A549 (cell line): ENCODE measurements at places on chromosomes 5 and 9.

DNA sequence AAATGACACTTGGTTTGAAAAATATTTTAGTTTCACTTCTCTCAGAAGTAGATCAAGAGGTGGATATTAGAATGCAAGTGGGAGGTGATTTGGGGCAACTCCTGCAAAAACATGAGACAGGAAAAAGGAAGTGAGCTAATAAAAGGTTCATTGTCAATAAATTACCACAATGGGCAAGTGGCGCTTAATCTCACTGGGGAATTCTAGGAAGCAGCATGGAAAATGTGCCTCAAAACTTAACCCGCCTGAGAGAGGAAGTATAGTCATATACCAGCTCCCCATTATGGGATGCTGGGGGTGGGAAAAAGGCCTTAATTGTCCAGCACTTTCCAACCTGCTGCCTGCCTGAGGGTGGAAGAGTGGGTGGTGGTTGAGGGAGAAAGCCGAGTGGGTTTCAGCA, 204.1 kb downstream of the ELAVL2 start:
- DNase-seq: no peak

DNA sequence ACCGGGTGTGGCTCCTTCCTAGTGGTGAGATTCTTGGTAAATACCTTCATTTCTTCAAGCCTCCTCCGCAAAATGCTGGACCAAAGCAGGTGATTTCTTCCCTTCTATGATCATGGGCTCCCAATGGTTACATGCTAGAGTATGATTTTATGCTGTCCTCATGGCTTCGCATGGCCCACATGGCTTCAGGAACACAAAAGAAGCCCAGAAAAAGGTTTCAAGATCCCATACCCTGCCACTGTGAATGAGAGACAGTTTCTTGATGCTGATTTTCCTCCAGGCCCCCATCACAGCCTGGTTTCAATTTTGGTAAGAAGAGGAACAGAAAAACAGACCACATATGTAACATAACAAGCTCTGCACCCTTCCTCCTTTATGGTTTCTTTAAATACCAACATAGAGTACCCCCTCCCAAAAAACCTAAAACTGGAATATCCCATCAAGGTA, 2.4 kb upstream of the RXFP3 start:
- DNase-seq: no peak

DNA sequence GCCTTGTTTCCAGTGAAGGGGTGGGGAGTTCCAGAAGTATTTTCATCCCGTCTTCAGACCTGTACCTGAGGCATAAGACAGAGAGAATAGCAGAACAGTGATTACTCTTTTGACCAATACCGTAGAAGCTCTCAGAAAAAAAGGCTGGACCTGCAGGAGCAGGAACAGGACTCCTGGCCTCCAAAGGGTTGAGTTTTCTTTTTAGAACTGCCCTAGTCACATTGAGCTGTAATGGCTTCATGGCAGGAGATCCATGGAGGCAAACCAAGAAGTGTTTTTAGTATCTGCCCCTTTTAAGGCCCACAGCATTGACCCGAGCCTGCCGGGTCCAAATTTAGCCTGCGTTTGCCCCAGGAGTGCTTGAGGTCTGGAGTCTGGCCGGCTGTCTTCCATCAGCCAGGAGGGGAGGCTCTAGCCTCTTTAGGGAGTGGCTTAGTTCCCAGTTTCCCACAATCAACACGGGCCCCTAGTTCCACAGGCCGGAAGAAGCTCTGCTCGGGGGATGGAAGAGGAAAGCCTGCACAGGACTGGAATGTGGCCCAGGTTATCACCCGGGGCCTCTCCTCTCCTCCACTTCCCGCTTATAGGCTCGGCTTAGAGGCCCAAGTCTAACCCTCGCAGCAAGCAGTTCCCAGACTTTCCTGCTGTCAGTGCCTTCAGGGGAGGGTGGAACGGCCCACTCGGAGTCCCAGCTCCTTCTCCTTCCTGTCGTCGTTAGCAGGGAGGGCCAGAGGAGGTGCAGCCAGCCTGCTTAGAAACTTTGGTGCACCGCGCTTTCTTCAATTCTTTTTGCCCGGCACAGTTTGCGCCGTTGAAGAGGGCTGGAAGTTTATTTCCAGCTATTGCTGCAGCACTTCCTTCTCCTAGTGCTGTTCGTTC, 80.7 kb downstream of the C9orf152 start:
- no peak for DNase-seq

DNA sequence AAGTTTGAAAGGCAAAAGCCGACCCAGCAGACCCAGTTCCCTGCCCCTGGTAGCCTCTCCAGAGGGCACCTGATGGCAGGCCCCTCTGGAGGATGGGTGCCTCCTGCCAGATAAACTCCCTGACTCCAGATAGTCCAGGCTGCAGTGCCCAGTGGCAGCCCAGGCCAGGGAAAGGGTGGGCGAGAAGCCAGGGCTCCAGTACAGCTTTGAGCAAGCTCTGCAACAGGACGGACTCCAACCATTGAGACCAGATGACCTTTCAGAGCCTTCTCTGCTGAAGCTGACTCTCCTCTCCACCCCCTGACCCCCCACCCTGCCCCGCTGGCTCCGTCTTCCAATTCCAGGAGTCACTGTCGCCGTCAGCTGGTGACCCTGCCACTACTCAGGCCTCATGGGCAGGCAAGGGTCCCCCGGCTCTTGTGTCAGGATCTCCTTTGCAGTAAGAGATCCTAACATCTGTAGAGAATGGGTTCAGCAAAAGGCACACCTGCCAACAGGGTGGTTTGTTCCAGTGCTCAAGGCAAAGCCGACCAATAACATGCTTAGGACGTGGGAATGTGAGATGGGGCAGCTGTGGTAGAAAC, 15.5 kb upstream of the FCN1 start:
- DNase-seq: no peak

DNA sequence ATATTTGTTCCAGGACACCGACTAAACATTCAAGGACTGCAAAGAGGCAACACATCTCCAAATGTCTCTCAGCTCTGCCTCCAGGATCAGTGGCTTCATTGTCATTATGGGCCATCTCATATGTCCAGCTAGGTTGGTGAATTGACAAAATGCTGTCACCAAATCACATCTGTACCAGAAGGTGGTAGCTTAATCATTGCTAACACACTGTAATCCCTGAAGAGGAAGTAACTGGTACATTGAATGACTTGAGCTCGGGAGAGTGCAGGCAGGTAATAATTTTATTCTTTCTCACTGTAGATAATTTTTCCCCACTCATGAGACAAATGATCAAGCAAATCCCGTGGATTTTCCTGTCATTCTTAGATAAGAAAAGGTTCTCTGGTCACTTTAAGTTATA, 169.8 kb downstream of the SEMA6A start:
- DNase-seq: no peak

DNA sequence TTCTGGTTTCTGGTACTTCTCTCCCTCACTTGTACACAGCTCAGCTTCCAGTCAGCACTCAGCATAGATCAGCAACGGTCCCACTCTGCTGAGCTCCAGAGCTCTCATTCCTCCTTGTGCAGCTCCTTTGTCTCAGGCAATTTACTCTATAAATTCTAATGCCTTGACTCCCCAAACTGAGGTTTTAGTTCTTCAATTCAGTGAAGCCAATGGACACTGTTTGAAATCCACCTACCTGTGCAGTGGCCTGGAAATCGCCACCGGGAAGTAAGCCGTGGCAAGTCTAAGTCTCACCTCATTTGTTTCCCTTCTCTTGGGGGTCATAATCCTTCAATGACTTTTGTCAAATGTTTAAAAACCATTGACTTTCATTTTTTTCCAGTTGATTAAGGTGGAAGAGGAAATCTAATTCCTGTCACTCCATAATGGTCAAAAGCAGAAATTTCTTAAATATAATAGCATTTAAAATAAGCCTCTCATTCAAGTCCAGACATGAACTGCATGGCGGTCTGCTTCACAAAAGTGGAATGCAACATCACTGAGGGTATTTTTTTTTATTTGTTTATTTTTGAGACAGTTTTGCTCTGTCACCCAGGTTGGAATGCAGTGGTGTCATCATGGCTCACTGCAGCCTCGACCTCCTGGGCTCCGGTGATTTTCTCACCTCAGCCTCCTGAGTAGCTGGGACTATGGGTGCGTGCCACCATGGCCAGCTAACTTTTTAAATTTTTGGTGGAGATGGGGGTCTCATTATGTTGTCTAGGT, 79.6 kb downstream of the C7 start:
- no peak for DNase-seq

- DNase-seq: no peak
Measured at GRCh38 chr9:81682177-81682576, 7.2 kb downstream of the TLE1 start.

GRCh38 chr9:82234160-82234943, 245.8 kb downstream of the SPATA31D1 start:
- DNase-seq: no peak
